ENCODE measurements at places on chromosomes 3 and 15.

GRCh38 chr3:180183346-180183745 is 146.6 kb upstream of the PEX5L start:
- DNase-seq = no peak

DNA sequence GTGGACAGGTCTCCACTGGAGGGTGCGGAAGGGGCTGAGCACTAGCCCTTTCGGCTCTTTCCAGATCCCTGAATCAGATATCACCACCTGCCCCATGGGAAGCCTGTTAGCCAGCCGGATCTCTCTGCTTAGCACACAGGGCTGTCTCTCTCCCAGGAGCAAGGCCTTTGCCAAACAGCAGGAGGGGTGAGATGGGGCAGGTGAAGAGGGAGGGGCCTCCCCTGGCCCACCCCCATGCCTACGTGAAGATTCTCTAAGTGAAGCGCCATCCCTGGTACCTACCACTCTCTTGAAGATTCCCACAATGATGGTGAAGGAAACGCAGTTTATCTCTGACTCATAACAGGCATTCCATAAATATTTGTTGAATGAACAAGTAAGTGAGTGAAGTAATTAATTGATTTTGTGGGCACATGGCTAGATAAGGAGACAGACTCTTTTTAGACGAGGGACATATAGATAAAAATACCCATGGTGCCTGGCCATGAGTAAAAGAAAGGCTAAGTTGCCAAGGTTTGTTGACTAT is 19.6 kb upstream of the HCN4 start:
- DNase-seq = peak; percentile 12

DNA sequence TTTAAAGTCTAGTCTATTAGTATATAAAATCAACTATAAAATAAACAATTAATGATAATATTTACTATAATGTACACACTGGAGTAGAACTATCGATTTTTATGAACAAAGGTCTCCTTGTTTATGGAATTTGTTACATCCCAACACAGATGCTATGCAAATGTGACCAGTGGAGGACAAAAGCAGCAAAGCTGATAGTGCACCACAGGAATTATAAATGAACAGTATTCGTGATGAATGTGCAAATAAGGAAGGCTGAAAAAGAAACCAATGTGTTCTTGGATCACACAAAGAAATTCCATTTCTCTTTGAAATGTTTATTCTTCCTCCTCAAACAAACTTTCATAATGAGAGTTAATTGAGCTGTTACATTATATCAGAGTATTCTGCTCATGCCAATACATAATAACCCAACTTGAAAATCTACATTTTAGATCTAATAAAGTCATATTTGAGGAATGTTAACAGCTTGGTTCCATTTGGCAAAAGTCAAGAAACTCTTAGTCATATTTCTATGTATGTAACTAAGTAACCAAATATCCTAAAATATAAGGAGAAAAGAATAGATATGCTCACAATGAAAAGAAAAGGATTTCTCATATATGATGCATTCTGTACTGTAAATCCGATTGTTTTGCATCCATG is 79.3 kb downstream of the NEK10 start:
- peak; percentile 6 for DNase-seq

DNA sequence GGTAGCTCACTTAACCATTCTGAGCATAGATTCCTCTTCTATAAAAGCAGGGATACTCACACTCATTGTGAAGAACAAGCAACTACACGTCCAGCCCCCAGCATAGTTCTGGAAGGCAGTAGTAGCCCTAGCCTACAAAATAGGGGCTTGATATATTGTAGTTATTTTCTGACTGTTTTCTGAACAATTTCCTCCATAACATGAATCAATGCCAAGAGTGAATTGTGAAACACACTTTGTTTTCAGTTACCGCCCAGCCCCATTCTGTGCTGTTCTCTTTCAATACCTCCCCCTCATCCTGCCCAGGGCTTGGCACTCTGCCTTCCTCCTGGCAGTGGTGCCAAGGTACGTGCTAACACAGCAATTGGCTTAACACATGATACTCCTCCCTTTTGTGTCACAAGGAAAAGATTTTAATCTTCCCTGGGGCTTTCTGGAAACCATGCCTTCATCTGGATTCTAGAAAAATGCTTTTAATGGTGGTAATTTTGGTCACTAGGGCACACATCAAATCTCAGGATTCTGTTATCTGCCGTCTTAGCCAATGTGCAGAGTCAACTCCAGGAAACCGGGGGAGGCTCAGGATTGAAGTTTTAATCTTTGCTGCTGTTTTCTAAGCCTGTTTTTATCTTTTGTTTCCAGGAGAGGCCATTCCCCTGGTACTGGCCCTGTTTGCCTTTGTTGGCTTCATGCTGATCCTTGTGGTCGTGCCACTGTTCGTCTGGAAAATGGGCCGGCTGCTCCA is 37.2 kb downstream of the IL20RB start:
- peak; percentile 64 for DNase-seq

- no peak for DNase-seq
Observed at GRCh38 chr3:153163756-153164550, 1.9 kb downstream of the RAP2B start.

GRCh38 chr3:69420781-69421520 is 35.1 kb upstream of the FRMD4B start:
- no peak for DNase-seq

DNA sequence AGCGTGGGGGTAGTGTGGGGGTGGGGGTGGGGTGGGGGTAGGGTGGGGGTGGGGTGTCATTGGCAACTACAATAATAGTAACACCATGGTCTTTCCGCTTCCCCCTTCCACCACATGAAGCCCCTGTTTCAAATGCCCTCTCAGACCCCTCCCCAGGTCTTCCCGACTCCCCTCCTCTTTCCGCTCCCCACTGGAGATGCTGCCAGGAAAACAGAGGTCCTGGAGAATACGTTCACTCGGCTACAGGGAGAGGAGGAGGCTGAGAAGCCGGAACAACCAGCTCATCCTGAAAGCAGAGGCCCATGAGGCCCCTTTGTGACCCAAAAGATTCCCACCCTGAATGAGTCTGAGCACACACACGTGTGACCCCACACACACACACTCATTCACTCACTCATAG is 75.4 kb downstream of the CPN2 start:
- no peak for DNase-seq

DNA sequence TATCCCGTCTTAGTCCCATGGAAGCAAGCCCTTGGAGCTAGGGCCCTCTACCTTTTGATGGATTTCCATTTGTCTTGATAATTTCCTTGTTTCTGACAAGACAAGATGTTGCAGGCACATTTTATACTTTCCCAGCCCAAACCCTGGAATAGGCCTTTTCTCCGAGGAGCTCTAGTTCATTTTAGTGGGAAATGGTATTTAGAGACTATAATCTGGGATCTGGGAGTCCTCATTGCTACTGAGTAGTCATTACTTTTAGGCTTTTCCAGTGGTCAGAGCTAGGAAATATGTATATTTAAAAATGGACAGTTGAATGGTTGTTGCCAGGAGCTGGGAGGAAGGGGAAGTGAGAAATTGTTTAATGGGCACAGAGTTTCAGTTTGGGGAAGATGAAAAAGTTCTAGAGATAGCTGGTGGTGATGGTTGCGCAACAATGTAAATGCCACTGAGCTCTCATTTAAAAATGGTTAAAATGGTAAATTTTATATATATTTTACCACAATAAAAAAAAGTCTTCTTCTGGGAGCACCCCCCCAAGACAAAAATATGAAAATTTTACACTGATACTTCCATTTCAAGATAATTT is 31.6 kb downstream of the MLH1 start:
- DNase-seq = no peak

Measured in fibroblast of skin of left biceps (primary cell).